Upper lobe of right lung (tissue), 1 donor: ENCODE measurements at places on chromosomes 4 and X. TPM values are rescaled to one million over a fixed set of nuclear protein-coding genes. Genes with fewer than 3 reads are reported as not detected.
A peak's percentile ranks its signal among the peaks of the same experiment; 100 is the strongest.

DNA sequence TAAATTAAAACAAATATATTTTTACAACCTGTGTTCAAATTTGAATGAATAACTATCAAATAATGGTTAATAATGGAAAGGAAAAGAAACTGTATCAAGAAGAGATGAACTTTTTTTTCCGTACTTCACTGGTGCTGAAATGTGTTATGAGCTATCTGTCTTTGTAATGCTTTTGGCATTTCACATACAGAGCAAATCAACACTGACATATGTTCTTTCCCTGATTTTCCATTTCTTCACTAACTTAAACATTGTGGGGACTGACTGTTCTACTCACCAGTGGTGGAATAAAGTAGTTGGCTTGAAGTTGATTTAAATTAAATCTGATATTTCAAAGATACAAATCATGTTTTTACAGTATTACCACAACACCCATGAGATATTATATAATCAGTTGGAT is 304.0 kb upstream of the BMP3 start:
- H3K4me1 ChIP-seq, result no peaks in the 10 kb centered on the region
- no peaks in the 10 kb centered on the region for H3K36me3 ChIP-seq
- no peak overlapping the region for H3K27ac ChIP-seq
- H3K27me3 ChIP-seq, result no peaks in the 10 kb centered on the region

SUPT20HL1 gene
- not detected for total RNA-seq

PNMA6A gene
- 0.87 TPM for total RNA-seq

DNA sequence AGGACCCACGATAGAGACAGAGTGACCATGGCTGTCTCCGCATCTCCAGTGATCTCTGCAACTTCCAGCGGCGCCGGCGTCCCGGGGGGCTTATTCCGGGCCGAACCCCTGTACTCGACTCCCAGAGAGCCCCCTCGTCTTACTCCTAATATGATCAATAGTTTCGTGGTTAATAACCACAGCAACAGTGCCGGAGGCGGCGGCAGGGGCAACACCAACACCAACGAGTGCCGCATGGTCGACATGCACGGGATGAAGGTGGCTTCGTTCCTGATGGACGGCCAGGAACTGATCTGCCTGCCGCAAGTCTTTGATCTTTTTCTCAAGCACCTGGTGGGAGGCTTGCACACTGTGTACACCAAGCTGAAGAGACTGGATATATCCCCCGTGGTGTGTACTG is 343 bp downstream of the DACH2 start:
- peaks cover 17% of the 10 kb centered on the region for H3K27me3 ChIP-seq
- DNase-seq, result no peak
- H3K36me3 ChIP-seq, result no peaks in the 10 kb centered on the region
- peak overlapping the region; percentile 39 for H3K4me3 ChIP-seq
- H3K4me1 ChIP-seq, result peaks cover 4% of the 10 kb centered on the region

CXCL6 gene
- not detected for total RNA-seq

DNA sequence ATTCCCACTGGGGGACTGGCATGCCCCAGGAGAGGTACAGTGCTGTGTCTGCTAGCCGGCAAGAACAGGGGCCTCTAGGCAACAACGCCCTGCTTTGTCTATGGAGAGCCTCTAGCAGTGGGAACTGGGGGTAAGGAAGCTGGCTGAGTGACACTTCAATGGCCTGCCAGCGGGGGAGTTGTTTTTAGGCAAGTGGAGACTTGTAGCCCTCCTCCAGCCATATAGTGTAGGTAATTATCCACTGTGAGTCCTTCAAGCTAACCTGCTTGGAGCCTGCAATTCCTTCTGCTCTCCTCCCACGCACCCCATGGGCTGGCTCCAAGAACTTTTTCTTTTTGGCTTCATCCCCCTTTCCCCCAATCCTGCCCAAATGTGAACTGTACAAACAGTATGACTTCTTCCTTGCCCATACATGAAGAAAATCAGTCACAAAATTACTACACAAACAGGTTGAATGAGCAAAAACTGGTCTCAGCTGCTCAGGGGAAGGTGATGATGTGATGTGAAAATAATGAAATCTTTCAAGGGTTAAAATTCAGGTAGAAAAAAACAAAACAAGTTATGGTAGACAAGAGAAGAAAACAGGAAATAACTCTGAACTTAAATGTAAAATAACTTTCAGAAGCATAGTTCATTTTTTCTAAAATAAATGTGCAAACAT is 33.1 kb downstream of the LEF1 start:
- no peaks in the 10 kb centered on the region for H3K4me1 ChIP-seq
- no peak overlapping the region for H3K27ac ChIP-seq
- no peak for DNase-seq
- no peaks in the 10 kb centered on the region for H3K36me3 ChIP-seq
- no peaks in the 10 kb centered on the region for H3K27me3 ChIP-seq

CENPVL1 gene
- total RNA-seq, result not detected

- H3K4me3 ChIP-seq, result no peak overlapping the region
- no peaks in the 10 kb centered on the region for H3K36me3 ChIP-seq
- no peaks in the 10 kb centered on the region for H3K27me3 ChIP-seq
- H3K27ac ChIP-seq, result no peak overlapping the region
- no peaks in the 10 kb centered on the region for H3K4me1 ChIP-seq
These were observed 215.3 kb upstream of the FAM9B start for GRCh38 chrX:9249051-9249846.
